ENCODE measurements at places on chromosomes 6 and 20.

DNA sequence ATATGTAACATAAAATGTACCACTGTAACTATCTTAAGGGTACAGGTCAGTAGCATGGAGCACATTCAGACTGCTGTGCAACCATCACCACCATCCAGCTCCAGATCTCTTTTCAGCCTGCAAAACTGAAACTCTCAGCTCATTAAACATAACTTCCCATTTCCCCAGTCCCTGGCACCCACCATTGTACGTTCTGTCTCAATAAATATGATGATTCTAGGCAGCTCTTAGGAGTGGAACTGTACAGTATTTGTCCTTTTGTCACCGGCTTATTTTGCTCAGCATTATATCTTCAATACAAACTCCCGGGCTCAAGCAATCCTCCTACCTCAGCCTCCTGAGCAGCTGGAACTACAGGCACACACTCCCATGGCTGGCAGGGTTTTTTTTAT lies 1.5 kb downstream of the ZC3H12D start:
- DNase-seq, result no peak

DNA sequence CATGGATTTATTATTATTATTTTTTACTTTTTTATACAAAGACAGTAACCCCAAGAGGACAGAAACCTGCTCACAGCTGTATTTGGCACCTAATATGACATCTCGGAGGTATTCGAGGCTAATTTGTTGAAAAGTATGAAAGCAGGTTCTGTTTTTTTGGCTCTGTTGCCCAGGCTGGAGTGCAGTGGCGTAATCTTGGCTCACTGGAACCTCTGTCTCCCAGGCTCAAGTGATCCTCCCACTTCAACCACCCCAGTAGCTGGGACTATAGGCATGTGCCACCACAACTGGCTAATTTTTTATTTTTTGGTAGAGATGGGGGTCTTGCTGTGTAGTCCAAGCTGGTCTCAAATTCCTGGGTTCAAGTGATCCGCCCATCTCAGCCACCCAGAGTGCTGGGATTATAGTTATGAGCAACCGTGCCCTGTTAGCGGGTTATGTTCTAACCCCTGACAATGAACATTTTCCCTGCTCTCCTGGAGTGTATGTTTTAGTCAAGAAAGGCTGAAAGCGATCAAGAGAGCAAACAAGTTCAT lies 53.7 kb upstream of the ZNF217 start:
- no peak for DNase-seq

GRCh38 chr20:17471606-17472187 lies 59.5 kb downstream of the BFSP1 start:
- DNase-seq, result no peak

DNA sequence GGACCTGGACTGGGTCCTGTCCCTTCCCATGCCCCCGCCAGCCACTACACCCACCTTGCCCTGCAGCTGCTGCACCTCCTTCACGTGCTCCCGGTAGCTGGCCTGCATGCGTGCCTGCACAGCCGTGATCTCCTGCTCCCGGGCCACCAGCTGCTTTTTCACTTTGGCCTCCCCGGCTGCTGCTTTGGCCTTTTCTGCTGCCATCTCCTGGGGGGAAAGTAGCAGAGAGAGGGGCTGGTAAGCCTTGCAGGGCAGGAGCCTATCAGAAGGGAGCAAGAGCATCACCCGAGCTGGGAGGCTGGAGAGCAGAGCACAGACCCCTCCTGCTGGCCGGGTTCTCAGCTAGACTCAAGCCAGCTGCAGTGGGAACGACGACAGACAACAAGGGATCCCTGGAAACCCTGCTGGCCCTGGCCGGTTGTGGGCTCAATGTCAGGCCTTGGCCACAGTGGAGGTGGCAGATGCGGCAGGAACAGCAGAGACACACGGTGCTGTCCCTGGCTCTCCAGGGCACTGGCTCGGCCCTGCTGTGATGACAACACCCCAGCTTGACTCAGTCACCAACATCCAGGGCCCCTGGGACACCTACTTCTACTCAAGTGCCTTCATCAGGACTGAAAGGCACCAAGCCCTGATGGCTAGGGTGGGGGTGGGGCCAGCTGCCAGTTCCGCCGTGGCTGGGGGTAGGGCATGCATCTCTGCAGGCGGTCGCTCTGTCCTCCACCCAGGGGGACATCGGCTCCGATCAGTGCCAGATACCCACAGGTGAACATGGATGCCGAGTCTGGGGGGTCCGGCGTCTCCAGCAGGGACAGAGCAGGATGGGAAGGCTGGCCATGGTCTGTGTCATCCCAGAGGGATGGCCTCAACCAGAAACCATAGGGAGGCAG lies 45.3 kb downstream of the RRBP1 start:
- DNase-seq, result no peak

DNA sequence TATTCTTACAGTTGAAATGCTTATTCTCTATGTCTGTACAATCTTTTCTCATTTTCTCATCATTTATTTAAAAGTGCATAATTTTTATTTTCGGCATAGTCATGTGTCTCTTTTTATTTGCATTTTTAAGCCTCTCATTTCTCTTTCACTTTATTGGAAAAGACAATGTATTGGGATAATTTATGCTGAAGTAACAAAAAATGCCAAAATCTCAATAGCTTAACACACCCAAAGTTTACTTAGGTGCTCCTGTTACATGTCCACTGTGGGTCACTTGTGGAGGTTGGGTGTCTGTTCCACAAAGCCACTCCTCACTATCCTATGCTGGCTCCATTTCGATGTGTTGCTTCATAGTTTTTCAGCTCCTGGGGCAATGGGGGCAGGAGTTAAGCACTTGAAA lies 638.7 kb downstream of the CD109 start:
- no peak for DNase-seq

GRCh38 chr6:136408204-136408603 lies 118.6 kb upstream of the BCLAF1 start:
- no peak for DNase-seq

DNA sequence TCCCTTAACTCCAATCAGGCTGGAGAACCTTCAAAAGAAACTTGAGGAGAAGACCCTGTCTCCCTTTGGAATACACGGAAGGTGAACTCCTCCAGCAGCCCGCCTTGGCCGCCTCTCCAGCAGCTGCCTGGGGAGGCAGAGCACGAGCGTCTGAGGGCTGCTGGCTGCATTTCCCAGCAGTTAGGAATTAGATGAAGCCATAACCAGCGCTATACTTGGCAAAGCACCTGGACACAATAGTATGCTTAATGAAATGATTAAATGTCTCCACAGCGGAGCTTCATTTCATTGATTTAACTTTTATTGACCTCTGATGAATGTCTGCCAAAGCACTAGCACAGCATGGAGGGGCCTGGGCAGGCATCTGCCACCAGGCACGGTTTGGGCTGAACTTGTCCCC lies 73.5 kb downstream of the TMEM242 start:
- DNase-seq, result no peak

GRCh38 chr6:43630980-43631619 lies 2.0 kb upstream of the GTPBP2 start:
- DNase-seq, result no peak

- DNase-seq, result no peak
Measured at GRCh38 chr20:33337119-33337518, 54.1 kb downstream of the BPIFB1 start.

DNA sequence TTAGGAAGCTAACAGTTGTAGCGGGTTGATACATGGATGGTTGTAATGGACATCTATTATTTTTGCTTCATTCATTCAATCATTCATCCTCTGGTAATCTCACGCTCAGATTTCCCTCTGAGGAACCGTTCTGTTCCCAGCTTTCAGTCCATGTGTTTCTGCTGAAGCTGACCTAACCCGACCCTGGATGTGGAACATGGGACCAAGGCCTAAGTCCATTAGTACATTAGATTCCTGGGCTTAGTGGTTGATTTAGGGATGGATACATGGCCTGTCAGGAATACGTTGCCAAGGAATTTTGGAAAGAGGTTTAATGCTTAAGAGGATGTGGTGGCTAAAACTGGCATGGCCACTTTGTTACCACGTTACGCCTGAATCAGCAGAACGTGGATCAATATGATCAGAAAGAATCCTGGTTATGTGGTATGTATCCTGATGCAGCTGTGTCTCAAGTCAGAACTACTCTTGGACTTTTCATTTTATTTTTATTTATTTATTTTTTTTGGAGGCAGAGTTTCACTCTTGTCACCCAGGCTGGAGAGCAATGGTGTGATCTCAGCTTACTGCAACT lies 4.1 kb upstream of the DHX35 start:
- no peak for DNase-seq

- DNase-seq, result no peak
Measured at GRCh38 chr6:100257793-100258395, 206.8 kb downstream of the SIM1 start.

GRCh38 chr6:6588064-6588923 lies at the start of gene LY86:
LY86 (plus strand) TSS chr6:6588720; CDS start chr6:6588735, 15 bp downstream.
- no peak for DNase-seq

DNA sequence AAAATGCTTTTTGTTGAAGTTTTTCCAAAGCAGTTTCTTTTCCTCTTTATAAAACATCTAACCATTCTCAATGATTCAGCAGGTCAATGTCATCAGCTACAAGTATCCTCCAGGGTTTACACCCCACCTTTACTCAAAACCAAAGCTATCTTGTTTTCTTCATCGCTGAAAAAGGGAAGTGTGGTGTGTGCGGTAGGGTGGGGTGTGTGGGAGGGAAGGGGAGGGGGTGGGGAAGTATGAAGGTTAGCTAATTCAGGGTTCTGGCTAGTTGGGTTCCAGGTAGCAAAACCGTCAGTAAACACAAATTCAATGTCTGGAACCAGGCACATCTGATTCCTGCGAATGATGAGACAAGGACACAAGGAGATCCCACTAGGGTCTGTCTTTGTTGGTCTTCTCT lies 189.6 kb downstream of the GJA10 start:
- peak; percentile 48 for DNase-seq

DNA sequence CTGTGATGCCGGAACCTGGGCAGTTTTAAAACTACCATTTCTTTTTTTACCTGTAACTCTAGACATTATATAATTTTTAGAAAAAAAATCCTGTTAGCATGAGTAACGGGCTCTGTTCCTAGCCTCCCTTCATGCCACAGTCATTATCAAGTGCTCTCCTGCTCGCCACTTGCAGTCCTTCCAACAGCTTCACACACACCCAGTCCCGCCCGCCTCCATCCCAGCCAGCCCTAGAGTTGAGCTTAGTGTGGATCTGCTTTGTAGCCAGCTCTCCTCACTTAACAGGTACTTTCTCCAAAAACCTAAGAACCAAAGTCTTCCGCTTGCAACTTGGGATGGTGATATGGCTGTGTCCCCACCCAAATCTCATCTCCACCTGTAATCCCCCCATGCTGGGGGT lies 51.5 kb downstream of the EZR start:
- no peak for DNase-seq

- no peak for DNase-seq
Measured at GRCh38 chr6:153058291-153058690, 55.8 kb upstream of the MTRF1L start.

GRCh38 chr20:20083807-20084206 lies 31.5 kb downstream of the CFAP61 start:
- no peak for DNase-seq

DNA sequence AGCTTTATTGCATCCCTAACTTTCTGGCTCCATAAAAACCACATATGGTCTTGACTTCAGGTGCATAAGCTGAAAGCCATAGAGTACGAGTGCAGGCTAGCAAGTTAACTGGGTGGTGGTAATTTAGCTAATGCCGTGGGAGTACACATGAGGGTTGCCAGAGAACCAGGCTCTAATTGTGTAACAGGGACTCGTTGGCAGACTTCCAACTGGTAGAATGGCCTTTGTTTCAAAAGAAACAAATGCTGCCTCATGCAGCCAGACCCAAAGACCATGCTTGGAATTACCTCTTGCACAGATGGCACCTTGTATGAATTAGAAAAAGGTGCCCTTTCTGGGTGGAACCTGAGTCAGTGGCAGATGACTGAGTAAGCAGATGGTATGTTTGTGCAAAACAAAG lies 73.2 kb downstream of the LY86 start:
- DNase-seq, result no peak

DNA sequence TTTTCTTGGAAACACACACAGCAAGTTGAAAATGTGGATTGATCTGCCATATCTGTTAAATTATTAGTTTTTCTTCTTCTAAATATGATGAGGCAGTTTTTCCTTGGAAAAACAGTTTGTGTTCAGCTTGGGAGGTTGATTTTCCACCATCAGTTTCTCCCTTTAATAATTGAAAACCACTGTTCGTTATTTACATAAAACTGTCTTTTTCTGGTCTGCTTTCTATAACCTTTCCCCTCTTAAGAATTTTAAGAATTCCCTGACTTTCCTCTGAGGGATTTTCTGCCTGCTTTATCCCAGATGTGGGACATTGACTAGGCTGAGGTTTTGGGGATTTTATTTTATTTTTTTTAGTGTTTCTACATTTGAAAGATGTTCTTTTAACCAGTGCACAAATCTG lies 27.2 kb downstream of the DSE start:
- no peak for DNase-seq

DNA sequence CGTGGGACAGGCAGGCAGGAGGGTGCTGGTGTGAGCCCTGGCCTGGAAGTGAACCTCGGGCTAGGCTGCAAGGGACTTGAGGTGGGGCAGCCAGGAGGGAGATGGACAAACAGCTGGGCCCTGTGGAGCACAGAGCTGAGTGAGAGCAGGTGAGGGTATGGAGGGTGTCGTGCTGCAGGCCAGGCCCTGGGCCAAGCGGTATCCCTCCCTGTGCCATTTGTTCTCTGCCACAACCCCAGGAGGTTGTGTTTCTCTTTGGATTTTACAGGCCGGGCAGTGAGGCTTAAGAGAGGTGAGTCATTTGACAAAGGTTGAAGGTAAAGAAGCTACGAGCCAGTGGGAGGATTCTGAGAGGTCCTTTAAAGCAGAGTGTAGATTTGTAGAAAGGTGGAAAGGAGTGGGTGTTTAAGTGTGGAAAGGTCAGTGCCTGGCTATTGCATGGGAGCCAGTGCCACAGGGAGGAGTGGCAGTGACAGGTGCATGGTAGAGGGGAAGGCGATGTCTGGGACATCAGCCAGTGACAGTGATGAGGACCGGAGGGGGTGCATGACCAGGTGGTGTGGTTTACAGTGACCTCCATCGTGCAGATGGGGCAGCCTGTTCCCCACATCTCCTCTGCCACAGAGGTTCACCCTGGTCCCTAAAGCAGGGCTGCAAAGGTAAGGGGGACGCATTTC lies 39.8 kb downstream of the GMPR start:
- no peak for DNase-seq

DNA sequence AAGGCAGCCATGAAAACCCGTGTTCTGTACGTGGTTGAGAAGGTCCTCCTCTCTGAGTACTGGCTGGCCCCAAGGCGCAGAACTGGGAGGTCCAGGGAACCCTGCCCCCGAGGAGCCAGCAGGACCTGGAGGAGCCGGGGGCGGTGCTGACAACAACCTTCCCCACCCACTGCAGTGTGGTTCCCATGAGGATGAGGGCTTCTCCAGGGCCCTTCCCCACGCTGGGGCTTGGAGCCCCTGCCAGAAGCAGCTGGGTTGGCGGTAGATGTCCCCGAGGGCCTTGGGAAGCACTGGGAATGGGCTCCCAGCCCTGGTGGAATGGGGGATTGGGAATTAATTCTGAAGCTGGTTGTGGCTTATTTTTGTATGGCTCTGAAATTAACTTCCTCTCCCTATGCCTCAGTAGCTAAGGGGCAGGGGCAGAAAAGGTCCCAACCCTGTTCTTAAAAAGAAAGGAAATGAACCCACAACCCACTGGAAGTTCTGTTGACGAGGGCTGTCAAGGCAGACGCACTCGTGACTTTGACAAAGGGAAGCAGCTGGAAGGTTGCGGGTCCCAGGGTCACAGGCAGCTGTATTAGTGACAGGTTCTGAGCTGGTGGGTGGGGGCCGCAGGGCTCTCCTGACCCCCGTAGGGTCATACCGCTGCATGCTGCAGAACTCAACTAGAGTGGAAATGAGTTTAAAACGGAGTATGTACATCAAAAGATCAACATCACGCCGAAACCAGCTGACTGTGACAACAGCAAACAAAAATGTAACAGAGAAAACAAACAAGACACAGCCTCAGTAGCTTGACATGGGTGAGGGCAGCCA lies 13.9 kb upstream of the HELZ2 start:
- DNase-seq, result no peak

Measured in activated naive CD8-positive, alpha-beta T cell treated with anti-CD3 and anti-CD28 coated beads for 36 hours (primary cell).